ENCODE measurements at places on chromosomes 11 and 22.

DNA sequence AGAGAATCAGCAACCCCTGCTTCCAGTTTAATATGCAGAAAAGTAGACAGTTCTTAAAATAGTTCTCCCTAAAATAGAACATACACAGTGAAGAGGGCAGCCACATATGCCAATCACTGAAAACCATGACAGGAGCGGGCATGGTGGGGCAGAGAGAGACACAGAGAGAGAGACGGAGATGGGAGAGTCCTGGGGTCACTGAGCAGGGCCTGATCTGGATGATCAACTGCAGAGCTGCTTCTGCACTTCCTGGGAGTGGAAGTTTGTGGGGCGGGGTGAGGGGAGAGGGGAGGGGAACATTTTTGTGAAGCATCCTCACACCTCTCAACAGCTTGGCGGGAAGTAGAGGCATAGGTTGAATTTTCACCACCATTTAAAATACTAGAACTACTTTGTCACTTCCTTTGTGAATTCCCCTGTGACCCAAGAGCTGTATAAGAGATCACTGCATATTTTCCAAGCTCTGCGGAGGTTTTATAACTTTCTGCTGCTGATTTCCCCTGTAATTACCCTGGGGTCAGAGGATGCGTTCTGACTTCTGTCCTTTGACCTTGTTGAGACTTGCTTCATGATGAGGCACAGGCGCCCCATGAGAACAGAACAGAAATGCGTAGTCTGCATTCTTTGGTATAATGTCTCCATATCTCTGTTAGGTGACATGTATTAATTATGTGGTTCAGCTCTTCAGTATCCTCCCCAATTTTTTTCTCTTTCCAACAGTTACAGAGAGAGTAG lies 419.4 kb downstream of the BRD1 start:
- DNase-seq: no peak

GRCh38 chr22:36406721-36407120 lies 19.0 kb upstream of the MYH9 start:
- DNase-seq: no peak

GRCh38 chr11:126411971-126412381 lies 56.5 kb downstream of the ST3GAL4 start:
- no peak for DNase-seq

DNA sequence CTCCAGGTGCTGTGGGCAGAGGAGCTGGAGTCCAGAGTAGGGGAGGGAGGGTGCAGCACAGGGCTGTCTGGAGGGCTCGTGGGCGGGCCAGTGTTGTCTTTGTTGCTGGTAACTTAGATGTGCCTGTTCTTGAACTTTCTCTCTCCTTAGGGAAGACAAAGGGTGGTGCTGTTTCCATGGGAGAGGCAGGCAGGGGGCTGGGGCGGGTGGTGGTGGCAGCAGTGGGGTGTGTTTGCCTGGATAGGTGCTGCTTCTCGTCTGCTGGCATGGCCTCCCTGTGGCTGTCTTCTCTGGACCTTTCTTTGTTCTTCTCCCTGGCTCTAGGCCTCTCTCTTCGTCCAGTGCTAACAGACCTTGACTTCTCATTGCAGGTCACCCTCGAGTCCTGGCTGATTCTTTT lies 8.5 kb downstream of the SIDT2 start:
- DNase-seq: peak; percentile 75

- DNase-seq: peak; percentile 42
These were observed 30.4 kb upstream of the SHANK2 start for GRCh38 chr11:71282581-71283351.

GRCh38 chr11:22459048-22459447 lies 120.9 kb downstream of the SLC17A6 start:
- peak; percentile 90 for DNase-seq

DNA sequence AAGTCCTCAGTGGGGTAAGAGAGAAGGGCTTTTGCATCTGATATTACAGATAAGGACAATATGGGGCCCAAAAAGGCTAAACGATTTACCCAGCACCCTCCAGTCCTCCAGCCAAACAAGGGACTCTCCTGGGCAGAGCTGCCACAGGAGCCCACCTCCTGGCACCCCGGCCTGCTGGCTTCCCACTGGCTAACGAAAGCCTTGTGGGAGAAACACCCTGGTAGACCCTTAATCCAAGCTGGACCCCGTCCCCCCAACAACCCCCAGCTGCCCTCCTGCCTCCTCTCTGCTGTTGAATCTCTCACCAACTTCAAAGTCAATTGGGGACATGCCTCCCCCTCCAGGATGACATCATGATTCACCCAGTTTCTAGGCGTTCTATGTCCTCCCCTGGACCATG lies 10.8 kb downstream of the C1QTNF6 start:
- no peak for DNase-seq

- DNase-seq: no peak
These were observed 4.2 kb downstream of the ZP1 start for GRCh38 chr11:60871378-60872061.

GRCh38 chr11:13644997-13645687 lies 23.3 kb upstream of the FAR1 start:
- no peak for DNase-seq

DNA sequence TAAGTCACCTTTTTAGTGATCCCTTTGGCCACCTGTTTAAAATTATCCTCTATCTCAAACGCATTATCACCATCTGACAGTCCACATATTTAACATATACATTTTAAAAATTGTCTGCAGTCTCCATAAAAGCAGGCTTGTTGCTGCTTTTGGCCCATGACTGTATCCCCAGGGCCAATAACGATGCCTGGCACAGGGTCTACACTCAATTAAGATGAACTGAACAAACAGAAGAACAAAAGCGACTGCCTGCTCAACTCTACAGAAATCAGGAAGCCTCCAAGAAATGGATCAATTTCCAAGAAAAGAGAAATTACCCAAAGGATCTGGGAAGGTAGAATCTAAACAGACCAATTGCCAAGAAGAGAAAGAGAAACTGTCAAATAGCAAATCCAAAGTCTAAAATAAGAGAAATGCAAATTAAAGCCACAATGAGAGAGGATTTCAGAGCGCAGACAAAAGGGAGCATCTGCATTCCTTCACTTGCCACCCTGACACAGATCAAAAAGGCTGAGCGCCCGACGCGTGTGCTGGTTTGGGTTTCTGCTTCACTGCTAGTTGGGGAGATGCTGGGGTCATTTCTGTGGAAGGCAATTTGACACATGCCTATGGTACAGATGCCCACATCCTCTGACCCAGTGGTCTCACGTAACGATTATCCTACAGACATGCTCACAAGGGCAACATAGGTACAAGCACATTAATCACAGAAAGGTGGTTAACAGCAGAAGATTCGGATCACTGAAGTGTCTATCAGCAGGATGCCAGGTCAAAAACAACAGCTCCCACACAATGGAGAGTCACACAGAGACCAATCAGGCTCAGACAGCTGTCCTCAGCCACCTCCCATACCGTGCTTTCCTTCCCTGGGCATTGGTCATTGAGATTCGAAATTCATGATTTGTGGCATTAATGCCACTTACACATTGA lies 55.9 kb downstream of the SHISAL1 start:
- DNase-seq: no peak

- DNase-seq: peak; percentile 26
These were observed 616 bp downstream of the BTBD10 start for GRCh38 chr11:13462311-13462900.

- DNase-seq: no peak
These were observed 2.4 kb downstream of the RPS19BP1 start for GRCh38 chr22:39530116-39530515.

GRCh38 chr11:11894486-11894885 lies 52.7 kb downstream of the USP47 start:
- no peak for DNase-seq

DNA sequence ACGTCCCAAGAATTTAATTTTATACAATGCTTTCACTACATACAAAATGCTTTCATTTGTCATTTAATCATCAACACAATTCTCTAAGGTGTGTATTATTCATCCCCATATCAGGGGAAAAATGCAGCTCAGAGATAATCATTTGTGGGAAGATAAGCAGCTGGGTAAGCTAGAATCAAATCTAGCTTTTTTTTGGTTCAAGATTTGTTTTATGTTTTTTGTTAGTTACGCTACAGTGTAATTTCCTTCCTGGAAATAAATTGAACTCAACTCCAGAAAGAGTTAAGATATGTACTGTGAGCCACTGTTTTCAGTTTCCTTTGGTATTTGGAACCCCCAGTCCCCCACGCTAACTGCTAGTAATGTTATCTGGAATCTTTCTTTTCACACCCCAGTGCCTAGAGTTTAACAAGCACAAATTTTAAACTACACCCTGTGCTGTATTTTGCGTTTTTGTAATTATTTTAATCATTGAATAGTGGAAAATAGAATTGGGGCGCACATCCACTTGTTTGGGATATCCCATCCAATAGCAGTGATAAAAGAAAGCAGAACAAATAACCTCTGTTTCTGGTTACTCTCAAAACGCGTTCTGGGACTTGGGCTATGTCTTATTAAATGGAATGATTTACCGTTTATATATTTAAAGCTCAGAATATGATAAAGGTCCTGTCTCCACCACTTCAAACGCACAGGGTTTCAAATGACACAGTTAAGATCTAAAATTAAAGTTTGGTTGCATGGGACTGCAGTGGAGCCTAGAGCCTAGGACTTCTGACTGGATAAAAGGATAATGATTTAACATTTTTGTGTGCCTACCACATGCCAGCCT lies 2.1 kb upstream of the HSPA8 start:
- no peak for DNase-seq

DNA sequence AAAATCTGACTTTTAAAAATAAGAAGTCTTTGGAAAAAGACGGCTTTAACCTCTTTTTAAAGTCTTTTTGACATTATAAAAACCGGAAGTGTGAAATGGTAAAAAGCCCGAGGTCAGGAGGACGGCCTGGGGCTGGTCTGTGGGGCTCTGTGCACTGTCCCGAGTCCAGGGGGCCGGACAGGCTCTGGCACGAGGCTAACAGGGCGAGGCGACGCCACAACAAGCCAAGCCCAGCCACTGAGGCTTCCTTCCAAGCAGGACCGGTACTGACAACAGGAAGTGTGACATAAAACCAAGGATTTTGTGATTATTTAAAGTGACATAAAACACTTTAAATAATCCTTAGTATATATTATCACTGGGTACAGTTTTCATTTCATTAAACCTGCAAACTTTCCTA lies 39.2 kb downstream of the BRD1 start:
- no peak for DNase-seq

DNA sequence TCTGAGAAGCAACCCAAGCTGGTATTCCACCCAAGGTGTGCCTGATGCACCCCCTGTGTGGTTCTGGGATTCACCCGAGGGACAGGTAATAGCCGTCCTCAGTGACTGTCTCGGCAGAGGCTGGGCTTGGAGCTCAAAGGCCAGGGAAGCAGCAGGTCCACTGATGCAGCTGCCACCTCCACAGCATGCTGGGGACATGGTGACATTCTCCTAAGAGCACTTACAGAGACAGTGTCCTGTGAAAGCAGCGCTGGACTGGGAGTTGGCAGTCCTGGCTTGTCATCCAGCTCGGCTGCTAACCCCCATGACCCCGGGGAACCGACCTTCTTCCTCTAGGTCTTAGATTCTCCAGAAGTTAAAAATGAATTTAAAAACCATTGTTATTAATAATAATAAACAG lies 72.8 kb downstream of the RPUSD4 start:
- no peak for DNase-seq

GRCh38 chr11:83272627-83273026 lies 13.5 kb downstream of the CCDC90B start:
- DNase-seq: peak; percentile 25

DNA sequence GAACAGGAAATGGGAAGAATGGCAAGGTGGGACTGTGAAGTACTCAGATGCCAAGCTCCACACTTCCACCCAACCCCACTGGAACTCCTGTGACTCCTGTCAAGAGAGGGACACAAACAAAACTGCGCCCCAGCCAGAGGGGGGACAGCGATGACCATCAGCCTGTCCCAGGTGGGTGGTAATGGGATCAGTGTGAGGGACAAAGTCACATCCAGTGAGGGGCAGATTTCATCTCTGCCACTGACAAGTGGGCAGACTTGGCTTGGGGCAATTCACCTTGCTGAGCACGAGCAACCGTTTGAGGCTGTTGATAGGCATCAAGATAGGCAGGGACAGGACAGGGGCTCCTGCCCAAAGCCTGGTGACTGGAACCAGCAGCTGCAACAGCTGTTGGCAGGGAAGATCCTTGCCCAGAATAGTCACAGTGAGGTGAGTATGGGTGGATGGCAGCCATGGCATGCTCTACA lies 105.4 kb upstream of the PITPNB start:
- DNase-seq: no peak

- DNase-seq: no peak
These were observed 688 bp upstream of the LRRC74B start for GRCh38 chr22:21044931-21045584.

DNA sequence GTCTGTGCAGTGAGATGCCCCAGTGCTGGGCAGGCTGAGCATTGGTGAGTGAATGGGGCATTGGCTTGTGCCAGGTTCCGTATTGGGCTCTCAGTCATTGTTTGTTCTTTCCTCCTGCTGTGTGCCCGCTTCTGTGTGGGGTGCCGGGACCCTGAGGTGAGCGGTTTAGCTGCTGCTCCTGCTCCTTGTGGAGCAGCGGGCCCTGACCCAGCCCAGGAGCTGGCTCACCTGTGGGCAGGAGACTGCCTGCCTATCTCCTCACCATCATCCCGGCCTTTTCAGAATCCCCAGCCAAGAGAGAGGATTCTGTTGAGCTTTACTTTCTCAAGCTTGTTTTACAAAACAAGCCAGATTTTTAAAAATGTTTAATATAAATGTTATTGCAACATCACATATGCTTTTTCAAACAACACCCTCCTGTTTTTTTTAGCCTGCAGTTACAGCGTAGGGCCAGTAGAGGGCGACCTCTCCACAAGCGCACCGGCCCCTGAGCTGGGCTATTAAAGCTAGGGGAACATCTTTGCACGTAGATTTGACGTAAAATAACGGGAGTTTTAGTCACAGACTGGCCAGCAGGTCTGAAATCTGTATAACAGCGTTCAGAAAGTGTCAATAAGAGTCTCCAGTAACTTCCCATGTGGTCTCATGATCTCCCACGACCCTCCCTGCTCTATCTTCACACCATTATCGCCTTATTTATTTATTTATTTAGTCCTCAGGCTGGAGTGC lies 25.1 kb upstream of the RELT start:
- DNase-seq: peak; percentile 63

GRCh38 chr11:118441770-118442275 lies 5.5 kb downstream of the KMT2A start:
- no peak for DNase-seq

DNA sequence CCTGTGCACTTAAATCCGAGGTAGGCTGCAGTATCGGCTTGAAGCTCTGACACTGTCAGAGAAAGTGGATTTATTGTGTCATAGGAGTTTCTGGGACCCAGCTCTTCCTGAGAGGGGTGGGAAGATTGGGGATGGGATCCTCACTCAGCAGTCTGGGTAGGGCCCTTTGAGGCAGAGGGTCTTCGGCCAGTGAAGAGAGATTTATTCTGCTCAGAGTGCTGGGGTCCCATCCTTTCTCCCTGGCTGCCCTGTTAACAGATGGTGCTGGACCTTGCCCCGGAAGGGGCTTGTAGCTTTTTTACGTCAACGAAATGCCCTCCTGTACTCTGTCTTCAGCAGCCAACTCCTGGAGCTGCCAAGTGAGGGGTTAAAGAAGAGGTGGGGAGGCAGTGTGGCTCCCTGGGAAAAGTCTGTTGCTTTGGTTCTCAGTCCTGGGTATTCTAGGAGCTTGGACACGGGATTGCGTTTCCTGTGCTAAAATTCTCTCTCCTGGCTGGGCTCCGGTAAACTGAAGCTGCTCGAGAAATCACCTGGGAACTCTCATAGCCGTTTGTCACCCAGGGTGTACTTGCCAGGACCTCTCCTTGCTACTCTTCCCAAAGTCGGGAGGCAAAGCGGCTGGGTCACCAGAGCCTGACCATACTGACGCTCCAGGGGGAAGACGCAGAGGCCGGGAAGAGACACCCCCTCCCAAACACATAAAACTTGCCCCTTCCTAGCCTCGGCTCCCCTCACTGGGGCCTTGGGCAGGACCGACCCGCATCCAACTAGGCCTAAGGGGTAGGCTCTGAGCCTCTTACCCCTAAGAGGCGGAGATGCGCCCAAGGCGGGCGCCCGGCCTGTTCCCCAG lies 806 bp upstream of the SMDT1 start:
- no peak for DNase-seq
